ENCODE measurements at places on chromosomes 2 and 18.

DNA sequence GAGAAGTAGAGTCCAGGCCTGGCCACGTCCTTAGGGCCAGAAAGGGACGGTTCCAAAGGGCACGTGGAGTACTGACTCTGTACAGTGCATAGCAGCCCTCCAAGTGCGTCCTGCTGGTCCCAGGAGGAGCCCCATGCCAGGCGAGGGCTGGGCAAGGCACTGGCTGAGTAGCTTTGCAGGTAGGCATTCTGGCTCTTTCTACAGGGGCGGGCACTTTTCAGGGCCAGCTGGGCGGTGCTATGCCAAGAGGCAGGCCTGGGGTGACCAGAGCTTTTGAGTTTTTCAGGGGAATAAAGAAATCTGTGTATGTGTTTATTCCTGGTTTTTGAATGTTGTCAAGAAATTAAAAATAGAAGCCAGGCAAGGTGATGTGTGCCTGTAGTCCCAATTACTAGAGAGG is 15.4 kb upstream of the GLI2 start:
- no peak for DNase-seq

- DNase-seq, result no peak
Observed at GRCh38 chr18:24157855-24158254, 19.0 kb downstream of the CABYR start.

DNA sequence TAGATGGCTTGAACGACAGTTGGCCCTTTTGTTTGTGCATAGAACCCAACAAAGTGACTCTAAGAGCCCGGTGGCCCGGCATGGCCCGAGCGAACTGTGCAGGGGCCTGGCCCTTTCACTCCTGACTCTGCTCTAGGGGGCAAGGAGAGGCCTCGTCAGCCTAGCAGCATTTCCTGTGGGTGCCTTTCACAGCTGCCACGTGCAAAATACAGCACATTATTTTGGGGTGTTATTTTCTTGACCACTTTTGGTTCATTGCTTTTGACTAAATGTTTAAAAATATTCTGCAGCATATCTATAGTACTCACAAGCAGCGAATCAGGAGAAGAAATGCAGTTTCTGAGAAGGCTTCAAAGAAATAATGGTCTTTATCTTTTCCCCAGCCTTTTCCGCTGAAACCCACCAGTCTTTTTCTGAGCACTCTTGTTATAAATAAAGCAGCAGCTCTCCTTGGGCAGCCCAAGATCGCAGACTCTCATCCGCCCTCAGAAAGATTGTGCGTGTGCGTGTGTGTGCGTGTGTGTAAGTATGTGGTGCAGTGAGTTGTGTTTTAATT is 31.3 kb downstream of the DGKD start:
- no peak for DNase-seq

DNA sequence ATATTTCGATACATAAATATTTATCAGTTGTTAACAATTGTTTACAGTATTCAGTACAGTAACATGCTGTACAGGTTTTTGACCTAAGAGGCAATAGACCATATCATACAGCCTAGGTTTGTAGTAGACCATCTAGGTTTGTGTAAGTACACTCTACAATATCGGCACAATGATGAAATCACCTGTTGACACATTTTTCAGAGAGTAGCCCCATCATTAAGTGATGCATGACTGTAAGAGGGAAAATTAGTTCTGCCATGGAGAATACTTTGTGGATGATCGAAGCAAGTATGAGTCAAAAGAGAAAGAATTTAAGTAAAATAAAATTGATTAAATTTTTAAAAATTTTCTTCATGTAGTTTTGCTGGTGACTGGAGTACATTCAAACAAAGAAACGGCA is 32.6 kb downstream of the VIT start:
- DNase-seq, result no peak

DNA sequence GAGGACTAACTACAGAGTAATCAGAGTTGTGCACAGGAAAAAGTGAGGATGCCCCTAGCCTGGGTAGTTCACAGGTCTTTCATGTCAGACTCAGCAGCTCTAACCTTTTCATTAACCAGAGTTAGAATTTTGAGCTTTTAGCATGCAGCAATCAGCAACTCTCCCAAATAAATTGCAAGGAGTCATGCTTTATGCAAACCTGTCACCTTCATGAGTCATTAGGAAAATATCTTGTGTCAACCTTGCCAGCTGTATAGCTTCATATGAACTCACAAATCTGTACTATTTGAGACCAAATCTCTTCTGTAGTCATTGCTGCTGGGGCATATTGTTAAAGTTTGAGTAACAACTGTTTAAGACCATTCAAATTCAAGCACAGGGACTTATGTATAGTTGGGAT is 382.3 kb upstream of the NT5C1B start:
- DNase-seq, result no peak

DNA sequence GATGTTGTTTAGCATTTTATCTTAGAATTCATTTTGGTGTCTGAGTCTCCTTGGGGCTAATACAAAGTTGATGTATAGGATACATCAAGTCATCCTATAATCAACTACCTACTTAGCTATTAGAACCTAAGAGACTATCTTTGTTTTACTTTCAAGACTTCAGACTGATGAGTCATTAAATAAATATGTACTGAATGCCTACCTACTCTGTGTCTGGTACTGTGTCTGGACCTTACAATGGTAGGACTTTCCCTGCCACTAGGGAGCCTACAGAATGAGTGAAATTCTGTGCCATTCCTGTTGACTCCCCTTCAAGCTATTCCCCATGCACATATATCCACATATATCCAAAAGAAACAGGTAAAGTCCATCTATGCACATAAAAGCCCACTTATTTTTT is 114.5 kb downstream of the ERBB4 start:
- no peak for DNase-seq
